ENCODE measurements at places on chromosomes 7 and 10.
A peak's percentile ranks its signal among the peaks of the same experiment; 100 is the strongest.

GRCh38 chr7:4845740-4846142, 16.1 kb downstream of the PAPOLB start:
- peak; percentile 90 for DNase-seq

- DNase-seq = no peak
Observed at GRCh38 chr10:48535416-48536155, 69.3 kb downstream of the ARHGAP22 start.

DNA sequence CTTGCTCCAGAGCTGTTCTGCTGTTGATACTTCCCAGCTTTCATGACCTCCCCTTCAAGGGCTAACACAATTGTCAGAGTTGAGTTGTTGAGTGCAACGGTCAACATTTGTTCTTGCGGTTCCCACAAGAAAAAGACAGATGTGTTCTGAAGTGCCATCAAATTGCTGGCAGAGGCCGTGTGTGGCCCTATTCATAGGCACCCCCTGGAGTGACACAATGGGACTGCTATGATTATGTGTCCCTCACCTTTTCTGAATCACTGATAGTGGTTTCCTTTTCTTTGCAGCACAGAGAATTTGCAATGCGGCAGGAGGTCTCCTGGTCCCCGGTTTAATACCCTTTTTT, 5.8 kb upstream of the IGFBP1 start:
- DNase-seq = no peak

DNA sequence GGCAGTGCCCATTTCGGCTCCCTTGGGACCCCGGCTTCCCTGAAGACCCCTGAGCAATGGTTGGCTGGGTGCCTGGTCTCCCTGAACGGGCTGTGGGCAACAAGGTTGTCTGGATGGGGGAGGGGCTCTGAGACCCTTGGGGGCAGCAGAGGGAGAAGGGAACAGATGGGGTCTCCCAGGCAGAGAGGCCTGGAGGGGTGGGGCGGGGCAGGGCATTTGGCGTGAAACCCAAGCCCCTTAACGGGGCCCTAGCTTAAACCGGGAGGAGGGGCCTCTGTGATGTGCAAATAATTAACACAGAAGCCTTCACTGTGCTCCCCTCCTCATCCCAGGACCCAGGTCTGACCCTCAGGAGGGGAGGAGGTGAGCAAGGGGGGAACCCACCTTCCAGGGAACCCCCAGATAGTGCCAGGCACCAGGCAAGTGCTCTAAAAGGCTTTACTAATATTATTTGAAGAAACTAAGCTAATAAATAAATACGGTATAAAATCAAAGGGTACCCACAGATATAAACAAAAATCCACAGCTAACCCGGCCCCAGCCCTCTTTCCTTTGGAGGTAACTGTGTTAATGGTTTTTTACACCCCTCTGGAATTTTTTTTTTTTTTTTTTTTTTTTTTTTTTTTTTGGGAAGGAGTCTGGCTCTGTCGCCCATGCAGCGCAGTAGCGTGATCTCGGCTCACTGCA, 170.8 kb downstream of the RNF216 start:
- DNase-seq = no peak

DNA sequence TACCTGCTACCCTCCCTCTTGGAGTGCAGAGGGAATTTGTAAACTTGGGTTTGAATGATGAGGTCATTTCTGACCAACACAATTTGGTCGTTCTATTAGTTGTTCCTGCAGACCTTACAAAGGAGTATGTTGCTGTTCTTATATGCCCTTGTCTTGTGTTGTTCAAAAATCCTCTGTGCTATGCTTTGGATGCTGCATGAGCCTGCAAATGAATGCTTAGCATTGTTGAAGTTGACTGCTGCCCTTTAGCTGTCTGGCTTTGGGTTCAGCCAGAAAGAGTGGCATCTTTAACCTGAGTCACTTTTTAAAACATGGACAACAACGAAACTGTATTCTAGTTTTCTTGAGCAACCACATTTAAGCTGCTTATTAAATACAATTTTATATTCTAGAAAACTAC, 80.3 kb downstream of the SND1 start:
- no peak for DNase-seq

GRCh38 chr10:114279289-114279688, 40.2 kb downstream of the VWA2 start:
- no peak for DNase-seq

- DNase-seq = no peak
Observed at GRCh38 chr10:60188548-60188947, 201.1 kb downstream of the ANK3 start.

GRCh38 chr7:99293650-99294049, 21.0 kb downstream of the MYH16 start:
- no peak for DNase-seq

- DNase-seq = no peak
Observed at GRCh38 chr10:122662231-122662630, 37.4 kb downstream of the C10orf120 start.

DNA sequence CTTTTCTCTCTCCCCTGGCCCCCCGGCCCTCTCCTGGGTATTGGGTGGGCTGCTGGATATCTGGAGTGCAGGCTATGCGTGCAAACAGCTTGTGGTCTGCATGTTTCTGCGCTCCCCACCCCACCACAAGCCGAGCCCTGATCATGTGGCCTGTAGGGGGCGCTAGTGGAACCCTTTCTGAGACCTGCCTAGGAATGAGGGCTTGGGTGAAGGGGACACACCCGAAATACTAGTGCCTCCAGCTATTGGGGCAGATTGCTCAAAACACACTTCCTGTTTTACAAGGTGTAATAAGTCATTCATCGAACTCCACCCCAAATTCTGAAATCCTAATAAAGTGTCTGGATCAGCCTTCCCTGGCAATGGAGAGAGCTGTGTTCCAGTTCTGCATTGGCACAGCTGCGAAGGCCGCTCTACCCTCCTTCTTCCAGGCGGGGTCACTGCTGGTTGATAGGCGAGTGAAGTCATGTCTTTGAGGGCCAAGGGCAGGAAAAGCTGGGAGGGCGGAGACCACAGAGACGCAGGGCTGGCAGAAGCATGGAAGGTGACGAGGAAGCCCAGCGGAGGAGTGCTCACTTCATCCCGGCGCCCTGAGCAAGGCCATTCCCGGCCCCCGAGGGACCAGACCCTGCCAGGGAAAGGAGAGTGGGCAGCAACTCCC, 19.8 kb upstream of the PRRT4 start:
- no peak for DNase-seq

GRCh38 chr10:117241541-117242462, 888 bp downstream of the SLC18A2 start:
- DNase-seq = no peak

- DNase-seq = no peak
Observed at GRCh38 chr10:123797813-123798212, 93.8 kb downstream of the CPXM2 start.

GRCh38 chr7:20827172-20827571, 40.5 kb upstream of the SP8 start:
- no peak for DNase-seq

DNA sequence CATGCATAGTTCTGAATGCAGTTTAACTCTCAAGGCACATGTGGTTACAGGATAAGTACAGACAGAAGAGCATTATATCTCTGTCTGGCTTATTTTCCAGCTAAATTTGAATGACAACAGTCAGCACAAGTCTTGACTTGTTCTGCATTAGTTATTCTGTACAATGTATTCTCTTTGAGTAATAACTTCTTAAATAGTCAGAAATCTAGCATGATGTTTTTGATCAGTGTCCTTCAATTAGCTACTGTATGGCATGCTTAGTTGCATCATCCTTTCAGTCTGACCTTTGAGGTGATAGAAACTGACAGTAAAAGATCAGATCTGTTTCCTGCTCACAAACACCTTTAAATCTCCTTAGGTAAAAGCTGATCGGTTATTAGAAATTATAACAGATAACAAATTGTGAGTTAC, 118.1 kb downstream of the ARL4A start:
- no peak for DNase-seq

- DNase-seq = no peak
Observed at GRCh38 chr10:19904202-19904661, 88.0 kb downstream of the PLXDC2 start.

- DNase-seq = no peak
Observed at GRCh38 chr10:28970231-28970630, 292.9 kb downstream of the BAMBI start.

- no peak for DNase-seq
Observed at GRCh38 chr7:25246306-25246705, 18.0 kb upstream of the NPVF start.

- DNase-seq = no peak
Observed at GRCh38 chr7:80026766-80027165, 107.9 kb upstream of the GNAI1 start.

DNA sequence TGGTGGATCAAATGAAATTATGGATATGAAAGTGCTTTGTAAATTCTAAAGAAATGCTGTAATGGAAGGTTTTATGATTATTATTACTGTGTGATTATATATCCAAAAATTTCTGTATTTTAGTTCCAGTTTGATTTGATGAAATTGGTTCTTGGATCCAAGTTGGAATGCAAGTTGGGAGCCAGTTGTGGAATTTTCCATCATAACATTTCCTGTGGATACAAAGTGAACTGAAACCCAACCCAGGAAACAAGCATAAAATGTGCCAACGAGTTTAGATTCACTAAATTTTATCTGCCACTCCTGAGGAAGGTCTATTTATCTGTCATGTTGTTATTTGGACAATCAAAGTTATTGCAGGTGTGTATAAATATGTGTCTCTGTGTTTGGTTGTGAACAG, 131.4 kb upstream of the MDFIC start:
- no peak for DNase-seq

- no peak for DNase-seq
Observed at GRCh38 chr10:24136070-24136469, 72.9 kb upstream of the KIAA1217 start.

- peak; percentile 93 for DNase-seq
Observed at GRCh38 chr7:1555813-1556543, at the start of gene TMEM184A. Gene TMEM184A, minus strand, starts transcription at chr7:1556205. Its CDS starts 721 bp downstream, at chr7:1555484.

DNA sequence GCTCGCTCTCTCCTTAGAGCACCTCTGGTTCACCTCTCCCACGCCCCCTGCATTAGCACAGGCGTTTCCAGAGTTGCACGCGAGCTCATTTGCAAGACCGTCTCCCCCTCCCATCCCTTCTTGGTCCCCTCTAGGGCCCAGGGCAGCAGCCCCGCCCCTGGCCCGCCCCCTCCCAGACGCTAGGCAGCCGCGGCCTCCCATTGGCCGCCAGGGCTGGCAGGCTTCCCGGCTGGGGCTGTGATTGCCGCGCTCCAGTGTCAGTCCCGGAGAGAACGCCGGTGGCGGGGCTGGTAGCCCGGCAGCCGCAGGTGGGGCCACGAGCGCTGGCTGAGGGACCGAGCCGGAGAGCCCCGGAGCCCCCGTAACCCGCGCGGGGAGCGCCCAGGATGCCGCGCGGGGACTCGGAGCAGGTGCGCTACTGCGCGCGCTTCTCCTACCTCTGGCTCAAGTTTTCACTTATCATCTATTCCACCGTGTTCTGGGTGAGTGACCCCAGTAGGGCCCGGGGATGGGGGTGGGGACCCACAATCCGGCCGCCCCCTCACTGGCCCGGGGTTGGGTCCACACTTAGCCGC, at the start of gene TSPAN15:
TSPAN15 (plus strand) TSS at position 257 of the 575 bp plus-strand sequence; CDS start at position 387, 130 bp downstream.
- no peak for DNase-seq

- no peak for DNase-seq
Observed at GRCh38 chr7:101829821-101830220, 12.4 kb downstream of the CUX1 start.

DNA sequence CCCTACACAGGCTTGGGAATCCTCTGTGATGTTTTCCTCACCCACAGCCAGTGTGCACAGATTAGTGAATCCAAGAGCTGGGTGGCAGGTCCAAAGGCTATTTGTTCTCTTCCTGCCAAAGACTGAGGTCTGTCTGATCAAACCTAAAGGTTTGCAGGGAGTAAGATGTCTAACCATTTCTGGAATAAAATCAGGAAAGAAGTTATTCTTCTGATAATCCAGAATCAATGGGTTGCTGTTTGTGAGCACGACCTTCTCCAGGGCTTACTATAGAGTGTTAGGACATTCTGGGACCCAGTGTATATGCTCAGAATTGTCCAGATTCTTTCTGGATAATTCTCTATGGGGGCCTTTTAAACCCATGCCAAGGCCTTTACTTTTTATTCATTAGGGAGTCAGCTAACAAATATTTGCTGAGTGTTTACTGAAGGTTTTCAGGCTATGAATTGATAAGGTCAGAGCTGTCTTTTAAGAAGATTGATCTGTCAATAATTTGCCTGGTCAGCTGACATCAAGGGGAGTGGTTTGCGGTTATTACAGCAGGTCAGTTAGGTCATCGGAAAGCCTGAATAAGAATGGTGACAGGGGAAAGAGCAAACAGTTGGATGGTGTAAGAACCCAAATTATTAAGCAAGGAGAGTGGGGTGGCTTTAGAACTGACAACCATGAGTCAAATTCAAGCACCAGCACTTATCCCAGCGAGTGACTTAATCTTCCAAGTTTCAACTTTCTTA, 7.5 kb upstream of the TECTB start:
- DNase-seq = no peak

DNA sequence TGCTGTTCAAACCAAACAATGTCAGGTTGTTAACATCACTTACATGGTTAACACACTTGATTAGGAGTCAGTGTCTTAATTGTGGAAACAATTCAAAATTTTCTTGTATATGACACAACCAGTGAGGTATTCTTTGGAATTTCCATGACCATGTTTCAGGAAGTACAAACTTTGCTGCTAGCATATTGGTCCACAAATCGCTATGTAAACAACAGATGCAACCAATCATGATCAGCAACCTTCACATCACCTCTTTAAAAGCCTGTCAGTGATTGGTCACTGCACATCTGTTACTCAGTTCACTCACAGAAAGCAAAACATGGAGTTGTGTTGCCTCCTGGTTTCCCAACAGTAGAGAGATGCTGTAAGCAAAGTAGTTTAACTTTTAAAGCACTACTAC, 108.9 kb upstream of the FAM3C start:
- no peak for DNase-seq

DNA sequence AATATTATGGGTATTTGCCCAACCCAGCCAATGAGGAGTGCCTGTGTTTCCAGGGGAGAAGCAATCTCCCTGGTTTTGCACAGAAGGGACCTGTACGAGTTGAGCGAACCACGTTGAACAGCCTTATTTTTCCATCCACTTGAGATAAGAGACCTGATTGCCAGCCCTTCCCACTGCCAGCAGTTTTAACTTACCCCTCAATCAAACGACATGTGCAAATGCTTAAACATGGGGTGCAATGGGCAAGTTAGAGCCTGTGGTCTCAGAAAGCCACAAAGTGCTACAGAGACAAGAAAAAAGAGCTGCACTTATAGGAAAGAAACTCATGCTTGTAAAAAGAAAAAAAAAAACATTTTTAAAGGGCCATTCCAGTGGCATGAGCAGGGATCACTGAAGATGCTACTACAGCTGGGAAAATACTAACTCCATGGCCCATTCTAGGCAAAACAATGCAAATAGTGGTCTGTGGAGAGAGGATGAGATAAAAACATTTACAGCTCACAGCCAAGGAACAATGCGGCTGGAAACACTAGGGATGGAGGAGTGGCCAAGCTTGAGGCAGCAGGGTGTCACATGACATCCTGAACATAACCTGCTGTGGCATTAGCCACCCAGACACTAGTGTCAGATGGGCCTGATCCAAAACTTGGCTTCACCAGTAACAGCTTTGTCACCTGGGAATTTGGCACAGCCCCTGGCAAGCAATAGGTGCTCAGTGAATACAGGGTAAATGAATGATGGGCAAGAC, 162.8 kb downstream of the ELMO1 start:
- DNase-seq = no peak

Data from D721Med (cell line).